ENCODE measurements at places on chromosomes 3 and 15.

DNA sequence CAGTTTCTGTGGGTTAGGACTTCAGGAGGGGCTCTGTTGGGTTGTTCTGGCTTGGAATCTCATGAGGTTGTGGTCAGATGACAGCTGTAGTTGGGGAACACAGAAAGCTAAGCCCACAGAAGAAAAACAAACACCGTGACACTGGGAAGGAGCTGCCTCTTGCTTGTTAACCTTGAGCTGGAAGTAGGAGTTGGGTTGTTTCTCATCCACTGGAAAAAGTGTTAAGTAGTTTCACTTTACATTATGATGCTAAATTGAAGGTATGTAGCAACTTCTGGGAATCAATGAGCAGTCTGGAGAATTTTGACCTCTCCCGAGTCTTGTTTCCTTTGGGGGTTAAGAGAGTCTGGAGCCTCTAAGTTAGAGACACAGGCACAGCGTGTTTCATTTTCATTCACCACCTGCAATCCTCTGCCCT is 20.4 kb downstream of the HACD3 start:
- DNase-seq = no peak

GRCh38 chr15:61118885-61119284 is 110.2 kb downstream of the RORA start:
- DNase-seq = no peak

GRCh38 chr3:118400086-118400485 is 634.6 kb downstream of the IGSF11 start:
- DNase-seq = no peak

DNA sequence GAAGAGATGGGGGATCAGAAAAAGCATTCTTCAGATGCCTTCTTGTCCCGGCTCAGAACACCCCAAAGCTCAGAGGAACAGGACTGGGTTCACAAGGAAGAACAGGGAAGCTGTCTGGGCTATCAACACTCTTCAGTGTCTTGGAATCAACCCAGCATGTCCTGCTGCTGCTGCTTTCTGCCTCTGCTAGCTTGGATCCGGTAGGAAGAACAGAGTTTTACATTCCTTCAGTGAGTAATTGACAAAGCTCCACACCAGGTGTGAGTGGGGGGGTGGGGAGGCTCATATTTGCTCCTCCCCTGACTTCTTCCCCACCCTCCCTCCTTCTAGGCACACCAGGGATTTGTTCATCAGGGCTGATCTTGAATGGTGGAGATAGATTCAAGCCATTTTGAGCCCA is 13.1 kb upstream of the ETV5 start:
- no peak for DNase-seq

DNA sequence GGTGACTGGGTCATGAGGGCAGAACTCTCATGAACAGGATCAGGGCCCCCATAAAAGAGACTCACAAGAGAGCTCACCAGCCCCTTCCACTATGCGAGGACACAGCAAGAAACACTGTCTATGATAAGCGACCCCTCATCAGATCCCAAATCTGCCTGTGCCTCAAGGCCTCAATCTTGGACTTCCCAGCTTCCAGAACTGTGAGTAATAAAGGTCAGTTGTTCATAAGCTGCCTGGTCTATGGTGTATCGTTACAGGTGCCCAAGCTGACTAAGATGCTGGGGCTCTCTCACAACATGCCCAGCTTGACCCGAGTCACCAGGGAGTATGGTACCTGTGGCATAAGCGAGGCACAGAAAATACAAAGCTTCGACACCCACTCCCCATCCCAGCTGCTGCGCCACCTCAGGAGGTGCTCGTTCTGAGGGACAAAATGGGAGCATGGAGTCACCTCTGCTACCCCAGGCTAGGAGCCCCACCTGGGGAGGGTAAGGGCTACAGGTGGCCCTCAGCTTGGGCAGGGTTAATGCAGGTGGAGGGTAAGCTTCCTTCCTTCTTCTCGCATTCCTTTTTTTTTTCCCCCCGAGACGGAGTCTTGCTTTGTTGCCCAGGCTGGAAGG is 234.1 kb downstream of the ADAMTS17 start:
- no peak for DNase-seq

GRCh38 chr3:6266135-6266534 is 594.8 kb upstream of the GRM7 start:
- no peak for DNase-seq

GRCh38 chr3:171768281-171768900 is 41.9 kb downstream of the PLD1 start:
- DNase-seq = no peak

- DNase-seq = no peak
Measured at GRCh38 chr3:36428445-36428844, 48.1 kb downstream of the STAC start.

DNA sequence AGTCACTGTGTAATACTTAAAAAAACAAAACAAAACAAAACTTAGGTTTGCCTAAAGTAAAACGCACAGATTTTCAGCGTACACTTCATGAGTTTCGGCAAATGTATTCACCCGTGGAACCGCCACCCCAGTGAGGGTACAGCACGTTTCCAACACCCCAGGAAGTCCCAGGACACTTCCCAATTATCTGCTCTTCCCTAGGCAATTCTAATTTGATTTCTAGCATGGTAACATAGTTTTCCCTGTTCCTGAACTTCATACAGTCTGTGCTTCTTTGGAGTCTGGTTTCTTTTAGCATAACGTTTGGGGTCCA is 497 bp upstream of the CLASP2 start:
- no peak for DNase-seq

DNA sequence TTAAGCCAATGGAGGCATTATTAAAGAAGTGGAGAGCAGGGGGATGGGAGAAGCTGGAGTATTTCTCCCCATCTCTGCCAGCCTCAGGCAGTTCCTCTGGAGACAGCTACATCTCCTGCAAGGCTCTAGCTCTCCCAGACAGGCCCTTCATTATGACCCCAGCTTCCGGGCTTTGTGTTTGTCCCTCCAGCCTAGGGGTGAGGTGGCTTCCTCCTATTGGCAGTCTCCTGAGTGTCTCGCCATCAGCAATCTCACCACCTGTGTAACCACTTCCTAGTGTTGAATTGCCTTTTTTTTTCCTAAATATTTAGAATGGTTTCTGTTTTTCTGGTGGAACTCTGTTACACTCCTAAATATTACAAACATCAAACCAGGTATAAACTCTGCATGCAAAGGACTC is 122.3 kb downstream of the FAM174B start:
- no peak for DNase-seq

GRCh38 chr3:170038434-170039110 is 777 bp downstream of the GPR160 start:
- peak; percentile 21 for DNase-seq

DNA sequence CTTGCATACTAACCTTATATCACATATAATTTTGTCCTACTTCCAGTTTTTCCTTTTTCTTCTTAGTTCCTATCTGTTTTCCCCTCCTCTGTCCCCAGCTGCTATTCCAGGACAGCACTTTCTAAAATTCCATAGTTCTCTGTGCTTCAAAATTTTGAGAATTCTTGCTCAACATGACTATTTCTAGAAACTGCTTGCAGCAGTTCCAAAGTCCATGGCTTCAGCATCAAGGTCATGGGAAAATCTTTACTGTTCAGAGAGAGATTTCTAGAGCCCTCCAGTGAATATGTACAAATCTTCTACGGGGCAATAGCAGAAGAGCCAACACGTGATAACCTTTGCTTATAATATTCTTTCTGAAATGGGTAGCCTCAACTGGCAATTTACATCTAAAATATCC is 76.1 kb upstream of the PHLDB2 start:
- no peak for DNase-seq

GRCh38 chr15:94532226-94532625 is 300.9 kb downstream of the MCTP2 start:
- DNase-seq = no peak

GRCh38 chr3:26259176-26259575 is 363.4 kb upstream of the LRRC3B start:
- no peak for DNase-seq

GRCh38 chr3:53040351-53040820 is 5.5 kb downstream of the SFMBT1 start:
- DNase-seq = no peak

DNA sequence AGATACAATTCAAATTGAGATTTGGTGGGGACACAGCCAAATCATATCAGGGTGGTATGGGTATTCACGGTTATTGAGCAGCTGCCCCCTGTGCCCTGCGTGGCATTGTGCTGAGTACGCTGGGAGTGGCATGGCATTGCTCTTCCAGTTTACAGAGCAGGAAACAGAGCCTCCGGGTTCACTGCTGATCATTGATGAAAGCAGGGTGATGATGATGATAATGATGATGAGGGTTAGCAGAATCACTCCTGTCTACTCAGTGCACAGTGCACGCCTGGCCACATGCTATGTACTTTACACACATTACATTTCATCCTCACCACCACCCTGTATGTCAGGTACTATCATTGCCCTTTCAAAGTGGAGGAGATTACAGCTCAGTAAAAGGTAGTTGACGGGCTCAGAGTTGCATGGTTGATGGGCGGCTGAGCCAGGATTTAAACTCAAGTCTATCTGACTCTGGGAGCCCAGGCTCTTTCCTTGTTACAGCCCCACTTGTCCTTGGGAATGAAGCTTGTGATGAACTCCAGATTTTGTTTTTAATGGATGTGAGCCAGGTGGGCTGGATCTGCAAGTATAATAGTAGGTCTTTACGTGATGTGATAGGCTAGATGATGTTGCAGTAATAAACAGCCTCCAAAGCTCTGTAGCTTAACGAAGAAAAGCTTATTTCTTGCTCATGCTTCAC is 87.6 kb upstream of the MYZAP start:
- DNase-seq = no peak

Measured in CD4-positive, alpha-beta T cell treated with Interleukin-15 for 4 hours (primary cell).